ENCODE measurements at places on chromosomes 1 and 21. TPM values are rescaled to one million over a fixed set of nuclear protein-coding genes. Genes with fewer than 3 reads are reported as not detected.

GRCh38 chr1:151510614-151510956 lies 602 bp upstream of the CGN start:
- peak overlapping the region; percentile 34 for H3K4me3 ChIP-seq
- H3K4me1 ChIP-seq: peaks cover 70% of the 10 kb centered on the region
- DNase-seq: no peak
- H3K27me3 ChIP-seq: no peaks in the 10 kb centered on the region

DNA sequence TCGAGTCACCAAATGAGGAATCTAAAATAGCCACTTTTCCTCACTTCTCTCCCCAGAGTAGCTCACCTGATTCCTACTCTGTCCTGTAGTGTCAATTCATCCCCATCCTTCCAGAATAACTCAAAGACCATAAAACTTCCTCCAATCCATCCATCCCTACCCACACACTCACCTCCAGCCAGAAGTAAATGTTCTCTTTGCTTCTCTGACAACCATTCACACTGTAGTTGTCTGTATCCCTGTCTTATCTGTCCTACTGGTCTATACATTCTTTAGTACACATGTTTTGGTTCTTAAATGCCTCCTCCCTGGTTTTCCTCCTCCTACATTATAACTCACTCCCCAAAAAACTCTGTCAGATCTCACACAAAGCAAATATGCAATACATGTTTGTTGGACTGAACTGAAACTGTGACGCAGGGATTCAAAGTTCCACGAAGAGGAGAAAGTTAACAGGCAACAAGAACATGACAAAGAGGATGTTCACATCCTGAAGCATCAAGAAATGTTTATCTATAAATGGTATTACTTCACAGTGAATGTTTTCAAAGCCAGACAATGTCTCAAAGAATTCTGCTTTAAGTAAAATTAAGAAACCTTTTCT lies 11.0 kb downstream of the TP53BP2 start:
- no peak for DNase-seq
- no peak overlapping the region for H3K4me3 ChIP-seq
- no peaks in the 10 kb centered on the region for H3K27me3 ChIP-seq
- peaks cover 31% of the 10 kb centered on the region for H3K4me1 ChIP-seq
- H3K27ac ChIP-seq: no peak overlapping the region

DNA sequence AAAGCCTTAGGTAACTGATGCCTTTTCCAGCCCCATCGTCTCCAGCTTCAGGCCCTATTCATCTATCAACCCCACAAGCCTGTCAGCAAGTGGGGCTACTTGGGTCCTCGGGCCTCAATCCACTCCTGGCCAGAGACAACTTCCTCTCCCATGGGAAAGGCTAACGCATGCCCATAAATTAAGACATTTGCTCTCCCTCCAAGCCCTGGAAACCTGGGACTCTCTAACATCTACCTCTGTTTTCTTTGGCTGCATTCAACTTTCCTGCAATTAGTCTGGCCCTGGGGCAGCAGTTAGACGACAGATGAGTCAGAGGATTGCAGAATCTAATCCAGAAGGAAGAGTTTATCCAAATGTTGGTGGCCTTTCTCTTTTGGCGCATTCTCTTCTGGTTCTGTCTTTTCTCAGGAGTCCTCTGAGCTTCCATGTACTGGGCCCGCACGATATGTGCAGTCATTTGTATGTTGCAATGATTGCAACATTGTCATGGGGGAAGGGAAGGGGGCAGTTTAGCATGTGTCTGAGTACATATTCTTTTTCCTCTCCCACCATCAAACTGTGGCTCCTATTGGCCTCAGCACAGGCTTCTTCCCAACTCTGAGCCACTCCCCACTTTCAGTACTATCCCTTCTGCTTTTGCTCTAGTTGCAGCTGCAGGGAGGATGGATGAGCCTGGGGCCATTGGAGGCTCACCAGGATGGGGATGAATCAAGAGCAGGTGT lies 54.4 kb downstream of the NAV1 start:
- no peak for DNase-seq
- H3K27ac ChIP-seq: no peak overlapping the region
- no peaks in the 10 kb centered on the region for H3K36me3 ChIP-seq

- peak overlapping the region; percentile 74 for H3K27ac ChIP-seq
- H3K4me1 ChIP-seq: peaks cover 44% of the 10 kb centered on the region
- DNase-seq: peak; percentile 90
- H3K4me3 ChIP-seq: peak overlapping the region; percentile 45
- H3K27me3 ChIP-seq: no peaks in the 10 kb centered on the region
Measured at GRCh38 chr1:42966688-42967612, 8.3 kb upstream of the SLC2A1 start.

SFT2D2 gene
- total RNA-seq: 57.5 TPM

REG4 gene
- total RNA-seq: not detected

CDCA8 gene
- 51.7 TPM for total RNA-seq

TRAF3IP3 gene
- total RNA-seq: 0.34 TPM

HHAT gene
- total RNA-seq: 2.7 TPM

Data from HCT116 (cell line).